Renal cortical epithelial cell (primary cell): ENCODE measurements at places on chromosomes 4 and X. TPM values are rescaled to one million over a fixed set of nuclear protein-coding genes. Genes with fewer than 3 reads are reported as not detected.

The LRP2BP gene
- total RNA-seq = 1.3 TPM in 1 of 2 replicates, not detected in the other

The GAGE12F gene
- total RNA-seq = not detected in 2 replicates

The BTK gene
- total RNA-seq = not detected in 2 replicates

The BGN gene
- 0.17 and 6.0 TPM in 2 replicates for total RNA-seq

The AGTR2 gene
- total RNA-seq = not detected in 2 replicates

The LANCL3 gene
- under 0.01 and 0.20 TPM in 2 replicates for total RNA-seq

The ASMT gene
- total RNA-seq = not detected in 2 replicates

The LRIT3 gene
- 0.15 TPM in 1 of 2 replicates, not detected in the other for total RNA-seq

The PPEF2 gene
- total RNA-seq = not detected in 2 replicates

The KDR gene
- total RNA-seq = 0.17 and 0.30 TPM in 2 replicates

The TAPT1 gene
- total RNA-seq = 11.8 and 33.5 TPM in 2 replicates

The EPGN gene
- 5.3 and 22.7 TPM in 2 replicates for total RNA-seq

The IDS gene
- 25.4 and 56.8 TPM in 2 replicates for total RNA-seq

The TMEM150C gene
- total RNA-seq = 0.35 and 0.52 TPM in 2 replicates

The HSFX2 gene
- total RNA-seq = not detected in 2 replicates

The GAGE1 gene
- total RNA-seq = not detected in 2 replicates

The SPANXA2 gene
- total RNA-seq = not detected in 2 replicates

The PGAM4 gene
- total RNA-seq = not detected in 2 replicates

The ARX gene
- total RNA-seq = not detected in 2 replicates

The SLC26A1 gene
- total RNA-seq = 1.4 and 3.1 TPM in 2 replicates

The SSX4 gene
- total RNA-seq = not detected in 2 replicates

The APEX2 gene
- total RNA-seq = 7.7 and 13.5 TPM in 2 replicates

The FGF16 gene
- not detected in 2 replicates for total RNA-seq

The NDST3 gene
- 0.35 and 0.60 TPM in 2 replicates for total RNA-seq

The TRAM1L1 gene
- total RNA-seq = 3.6 and 5.2 TPM in 2 replicates

The DCX gene
- under 0.01 TPM in 1 of 2 replicates, not detected in the other for total RNA-seq

The UGT2B15 gene
- total RNA-seq = 0.10 TPM in 1 of 2 replicates, not detected in the other

The SYNPO2 gene
- 0.35 and 1.2 TPM in 2 replicates for total RNA-seq

The VCX2 gene
- not detected in 2 replicates for total RNA-seq

The GSX2 gene
- total RNA-seq = not detected in 2 replicates

The RAB41 gene
- total RNA-seq = not detected in 2 replicates

The ADGRL3 gene
- 5.3 TPM in 1 of 2 replicates, not detected in the other for total RNA-seq

The TRIML2 gene
- not detected in 2 replicates for total RNA-seq

The SGMS2 gene
- 223 and 244 TPM in 2 replicates for total RNA-seq

The MCUB gene
- total RNA-seq = 57.1 and 88.6 TPM in 2 replicates

The VBP1 gene
- total RNA-seq = 59.4 and 109 TPM in 2 replicates

The NRK gene
- total RNA-seq = 16.1 and 39.2 TPM in 2 replicates

The GPR34 gene
- total RNA-seq = not detected in 2 replicates

The AKAP4 gene
- not detected in 2 replicates for total RNA-seq

The TSPAN5 gene
- 12.2 and 28.4 TPM in 2 replicates for total RNA-seq

The MAGEA10 gene
- total RNA-seq = not detected in 2 replicates

The PASD1 gene
- total RNA-seq = not detected in 2 replicates

The USO1 gene
- 139 and 141 TPM in 2 replicates for total RNA-seq

The EXOC1L gene
- total RNA-seq = not detected in 2 replicates

The PRKG2 gene
- total RNA-seq = 0.35 and 0.89 TPM in 2 replicates

The CASP3 gene
- total RNA-seq = 54.8 and 115 TPM in 2 replicates

The MAGEA3 gene
- total RNA-seq = not detected in 2 replicates

The NPY2R gene
- total RNA-seq = not detected in 2 replicates

The GUCY1A1 gene
- 6.8 and 59.1 TPM in 2 replicates for total RNA-seq

The RBM46 gene
- total RNA-seq = 0.30 and 0.52 TPM in 2 replicates
